Suprapubic skin (tissue), 4 donors: ENCODE measurements at places on chromosomes 13 and 19.

- no peak for DNase-seq
Observed at GRCh38 chr19:58117841-58118575, 20.0 kb upstream of the ZSCAN18 start.

- no peak for DNase-seq
Observed at GRCh38 chr13:40315416-40316064, 350.9 kb downstream of the FOXO1 start.

DNA sequence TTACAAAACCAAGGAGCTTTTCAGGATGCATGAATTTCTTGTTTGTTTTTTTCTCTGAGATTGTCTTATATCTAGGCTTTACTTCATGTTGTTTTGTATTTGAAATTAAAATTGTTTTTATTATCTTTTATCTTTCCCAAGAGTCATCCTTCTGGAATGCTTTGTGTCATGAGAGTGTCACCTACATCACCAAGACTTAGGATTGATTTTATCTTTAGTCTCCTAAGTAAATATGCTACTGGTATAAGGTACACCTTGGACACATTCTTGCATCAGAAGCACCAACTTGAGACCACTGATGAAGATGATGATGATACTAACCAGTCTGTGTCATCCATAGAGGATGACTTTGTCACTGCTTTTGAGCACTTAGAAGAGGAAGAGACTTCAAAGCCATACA lies 26.4 kb downstream of the AKAP11 start:
- DNase-seq = no peak

GRCh38 chr13:85650613-85651012 lies 148.6 kb downstream of the SLITRK6 start:
- DNase-seq = no peak
